ENCODE measurements at places on chromosomes 6 and 20.

DNA sequence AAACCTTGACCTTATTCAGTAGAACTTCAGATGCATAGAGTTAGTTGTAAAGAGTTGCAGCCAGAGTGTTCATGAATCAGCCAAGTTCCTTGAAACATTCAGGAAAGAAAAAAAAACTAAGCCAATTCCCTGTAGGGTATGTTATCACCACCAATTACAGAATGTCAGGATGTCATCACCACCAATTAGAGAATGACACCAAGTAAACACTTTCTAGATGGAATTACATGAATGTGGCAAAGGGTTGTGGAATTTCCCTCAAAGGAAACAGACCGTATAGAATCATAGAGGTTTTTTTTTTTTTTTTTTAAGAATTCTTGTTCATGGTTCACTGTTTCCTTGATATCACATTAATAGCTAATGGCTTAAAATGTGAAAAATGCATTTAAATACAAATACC lies 472.1 kb upstream of the RNF217 start:
- DNase-seq = no peak

- DNase-seq = no peak
Measured at GRCh38 chr6:35248965-35249364, 10.6 kb upstream of the ZNF76 start.

GRCh38 chr6:91886183-91886795 lies 1299.4 kb upstream of the MAP3K7 start:
- no peak for DNase-seq

DNA sequence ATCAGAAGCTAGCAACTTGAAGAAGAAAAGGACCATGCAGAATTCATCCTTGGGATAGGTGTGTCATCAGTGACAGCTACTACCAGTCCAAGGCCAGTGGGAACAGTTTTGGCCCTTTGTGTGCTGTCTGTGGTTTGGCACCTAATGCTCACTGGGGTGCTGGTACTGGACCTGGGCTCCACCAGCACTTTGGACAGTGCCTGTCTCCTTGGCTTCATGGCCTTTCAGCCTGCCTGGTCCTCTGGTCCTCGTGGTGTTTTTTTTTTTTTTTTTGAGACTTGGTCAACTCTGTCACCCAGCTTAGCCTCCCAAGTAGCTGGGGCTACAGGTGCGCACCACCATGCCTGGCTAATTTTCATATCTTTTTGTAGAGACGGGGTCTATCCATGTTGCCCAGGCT lies 56.3 kb downstream of the AKAP7 start:
- DNase-seq = no peak

DNA sequence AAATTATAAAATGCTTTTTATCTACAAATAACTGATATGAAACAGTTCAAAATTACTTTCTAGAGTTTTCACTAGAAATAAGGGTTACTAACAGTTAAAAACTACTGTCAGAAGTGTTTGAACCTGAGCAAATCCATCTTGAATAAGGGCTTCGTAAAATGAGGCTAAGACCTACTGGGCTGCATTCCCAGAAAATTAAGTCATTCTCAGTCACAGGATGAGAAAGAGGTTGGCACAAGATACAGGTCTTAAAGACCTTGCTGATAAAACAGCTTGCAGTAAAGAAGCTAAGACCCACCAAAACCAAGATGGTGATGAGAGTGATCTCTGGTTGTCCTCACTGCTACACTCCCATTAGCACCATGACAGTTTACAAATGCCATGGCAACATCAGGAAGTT lies 93.7 kb downstream of the PLG start:
- no peak for DNase-seq

GRCh38 chr20:24648919-24649318 lies 179.5 kb downstream of the SYNDIG1 start:
- DNase-seq = no peak

GRCh38 chr20:3550837-3551236 lies 80.0 kb downstream of the ATRN start:
- no peak for DNase-seq
